ENCODE measurements at places on chromosomes 1 and 21. TPM values are rescaled to one million over a fixed set of nuclear protein-coding genes. Genes with fewer than 3 reads are reported as not detected.

DNA sequence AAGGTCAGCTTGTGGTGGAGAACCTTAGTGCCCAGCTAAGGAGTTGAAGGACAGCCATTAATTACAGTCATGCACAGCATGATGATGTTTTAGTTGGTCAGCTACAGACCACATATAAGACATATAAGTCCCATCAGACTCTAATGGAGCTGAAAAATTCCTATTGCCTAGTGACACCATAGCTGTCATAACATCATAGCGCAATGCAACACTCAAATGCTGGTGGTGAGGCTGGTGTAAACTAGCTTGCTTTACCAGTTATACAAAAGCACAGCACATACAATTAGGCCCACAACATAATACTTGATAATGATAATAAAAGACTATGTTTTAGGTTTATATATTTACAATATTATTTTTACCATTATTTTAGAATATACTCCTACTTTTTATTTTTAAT, 4.0 kb downstream of the ECHDC2 start:
- H3K4me3 ChIP-seq = no peak overlapping the region
- H3K27ac ChIP-seq = no peak overlapping the region

- H3K4me3 ChIP-seq = no peak overlapping the region
- no peak overlapping the region for H3K27ac ChIP-seq
- H3K27me3 ChIP-seq = peaks cover 38% of the 10 kb centered on the region
- peak; percentile 71 for DNase-seq
- H3K36me3 ChIP-seq = no peaks in the 10 kb centered on the region
Observed at GRCh38 chr1:17212487-17213121, 7.7 kb downstream of the PADI1 start.

DNA sequence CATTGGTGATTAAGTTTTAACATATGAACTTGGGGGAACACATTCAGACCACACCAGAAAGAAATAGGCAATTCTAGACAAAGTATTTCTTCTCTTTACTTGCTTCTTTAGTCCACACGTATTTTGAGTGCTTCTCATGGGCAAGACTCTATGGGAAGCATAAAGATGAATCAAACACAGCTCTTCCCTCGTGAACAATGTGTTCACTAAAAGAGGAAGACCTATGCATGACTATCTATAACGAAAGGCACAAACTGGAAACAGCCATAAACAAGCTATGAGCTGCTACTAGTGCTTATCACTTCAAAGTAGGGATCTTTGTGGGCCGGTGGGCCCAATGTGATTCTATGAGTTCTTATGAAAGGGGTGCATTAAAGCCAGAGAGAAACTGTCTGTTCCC, 53.0 kb upstream of the PRDX6 start:
- no peak for DNase-seq
- H3K27ac ChIP-seq = no peak overlapping the region
- peaks cover 6% of the 10 kb centered on the region for H3K4me1 ChIP-seq
- no peaks in the 10 kb centered on the region for H3K36me3 ChIP-seq
- H3K27me3 ChIP-seq = no peaks in the 10 kb centered on the region

Gene TDRD10
- total RNA-seq = not detected

- H3K27ac ChIP-seq = no peak overlapping the region
- no peak for DNase-seq
- peaks cover 1% of the 10 kb centered on the region for H3K27me3 ChIP-seq
Observed at GRCh38 chr1:205256951-205257625, 29.3 kb downstream of the TMCC2 start.

- H3K27ac ChIP-seq = no peak overlapping the region
- DNase-seq = no peak
- peak overlapping the region; percentile 73 for H3K4me3 ChIP-seq
- H3K27me3 ChIP-seq = no peaks in the 10 kb centered on the region
- peaks cover 4% of the 10 kb centered on the region for H3K36me3 ChIP-seq
Observed at GRCh38 chr1:25800703-25801377, 847 bp downstream of the SELENON start.

GRCh38 chr1:150764617-150765101, 919 bp downstream of the CTSS start:
- peaks cover 8% of the 10 kb centered on the region for H3K36me3 ChIP-seq
- H3K27ac ChIP-seq = peak overlapping the region; percentile 88
- DNase-seq = no peak
- peak overlapping the region; percentile 88 for H3K4me3 ChIP-seq
- H3K4me1 ChIP-seq = peaks cover 45% of the 10 kb centered on the region

GRCh38 chr1:55812281-55812680, 597.1 kb upstream of the USP24 start:
- DNase-seq = no peak
- no peak overlapping the region for H3K27ac ChIP-seq
- no peaks in the 10 kb centered on the region for H3K4me1 ChIP-seq
- H3K36me3 ChIP-seq = no peaks in the 10 kb centered on the region
- no peak overlapping the region for H3K4me3 ChIP-seq
- no peaks in the 10 kb centered on the region for H3K27me3 ChIP-seq

Gene TNFRSF14
- 145 TPM for total RNA-seq

Gene COPA
- 132 TPM for total RNA-seq

DNA sequence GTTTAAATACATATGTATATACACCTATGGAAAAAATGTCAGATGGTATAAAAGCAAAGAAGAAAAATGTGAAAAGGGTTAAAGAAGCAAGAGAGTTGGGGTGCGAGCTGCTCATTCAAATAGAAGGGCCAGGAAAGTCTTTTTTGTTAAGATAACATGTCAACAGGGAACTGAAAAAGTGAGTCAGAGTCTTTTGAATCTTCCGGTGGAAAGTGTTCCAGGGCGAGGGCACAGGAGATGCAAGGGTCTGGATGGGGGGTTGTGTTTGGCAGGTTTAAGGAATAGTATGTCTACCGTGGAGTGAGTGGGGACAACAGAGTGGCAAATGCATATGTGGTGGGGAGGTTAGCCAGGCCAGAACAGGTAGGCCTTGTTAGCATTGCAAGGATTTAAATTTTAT, 22.2 kb upstream of the GNG12 start:
- H3K4me3 ChIP-seq = no peak overlapping the region
- no peaks in the 10 kb centered on the region for H3K4me1 ChIP-seq
- no peaks in the 10 kb centered on the region for H3K36me3 ChIP-seq
- H3K27me3 ChIP-seq = peaks cover 8% of the 10 kb centered on the region
- DNase-seq = no peak
- H3K27ac ChIP-seq = no peak overlapping the region

Gene OPRD1
- not detected for total RNA-seq

- H3K36me3 ChIP-seq = peaks cover 38% of the 10 kb centered on the region
- no peak overlapping the region for H3K4me3 ChIP-seq
- H3K4me1 ChIP-seq = peaks cover 6% of the 10 kb centered on the region
- H3K27me3 ChIP-seq = no peaks in the 10 kb centered on the region
- no peak overlapping the region for H3K27ac ChIP-seq
- no peak for DNase-seq
Observed at GRCh38 chr21:42553435-42553834, 39.8 kb downstream of the SLC37A1 start.

DNA sequence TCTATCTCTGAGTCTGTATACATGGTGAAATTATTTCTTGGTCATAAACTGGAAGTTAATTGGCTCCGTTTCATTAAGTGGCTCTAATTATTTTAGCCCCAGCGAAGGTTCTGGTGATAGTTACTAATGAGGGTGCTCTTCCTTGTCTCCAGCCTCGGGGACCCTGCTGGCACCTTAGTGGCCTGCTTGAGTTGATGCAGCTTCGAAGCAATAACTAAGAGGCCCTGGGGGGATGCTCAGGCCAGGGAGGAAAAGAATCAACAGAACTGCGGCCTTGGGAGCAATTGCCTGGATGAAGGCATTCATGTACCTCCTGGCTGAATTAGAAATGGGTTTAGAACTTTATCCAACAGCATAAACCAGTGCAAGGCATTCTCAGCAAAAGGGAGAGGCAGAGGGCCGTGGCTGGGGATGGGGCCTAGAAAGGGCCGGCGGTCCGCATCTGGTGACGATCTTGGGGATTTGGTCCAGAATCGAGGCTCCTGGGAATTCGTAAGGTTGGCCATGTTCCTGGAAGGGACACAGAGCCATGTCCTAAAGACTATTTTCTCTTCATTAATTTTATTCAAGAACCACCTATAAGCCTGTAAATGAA, 100.0 kb upstream of the AJAP1 start:
- H3K36me3 ChIP-seq = no peaks in the 10 kb centered on the region
- H3K27ac ChIP-seq = no peak overlapping the region
- H3K27me3 ChIP-seq = peaks cover 13% of the 10 kb centered on the region
- no peak overlapping the region for H3K4me3 ChIP-seq
- no peaks in the 10 kb centered on the region for H3K4me1 ChIP-seq

GRCh38 chr1:200965111-200965805, 58.3 kb downstream of the KIF21B start:
- no peaks in the 10 kb centered on the region for H3K27me3 ChIP-seq
- no peak overlapping the region for H3K4me3 ChIP-seq
- DNase-seq = no peak

- peaks cover 12% of the 10 kb centered on the region for H3K36me3 ChIP-seq
- peak overlapping the region; percentile 90 for H3K4me3 ChIP-seq
- no peaks in the 10 kb centered on the region for H3K27me3 ChIP-seq
- H3K4me1 ChIP-seq = peaks cover 78% of the 10 kb centered on the region
- H3K27ac ChIP-seq = peak overlapping the region; percentile 99
Observed at GRCh38 chr1:26787381-26787705, 407 bp upstream of the PIGV start.

DNA sequence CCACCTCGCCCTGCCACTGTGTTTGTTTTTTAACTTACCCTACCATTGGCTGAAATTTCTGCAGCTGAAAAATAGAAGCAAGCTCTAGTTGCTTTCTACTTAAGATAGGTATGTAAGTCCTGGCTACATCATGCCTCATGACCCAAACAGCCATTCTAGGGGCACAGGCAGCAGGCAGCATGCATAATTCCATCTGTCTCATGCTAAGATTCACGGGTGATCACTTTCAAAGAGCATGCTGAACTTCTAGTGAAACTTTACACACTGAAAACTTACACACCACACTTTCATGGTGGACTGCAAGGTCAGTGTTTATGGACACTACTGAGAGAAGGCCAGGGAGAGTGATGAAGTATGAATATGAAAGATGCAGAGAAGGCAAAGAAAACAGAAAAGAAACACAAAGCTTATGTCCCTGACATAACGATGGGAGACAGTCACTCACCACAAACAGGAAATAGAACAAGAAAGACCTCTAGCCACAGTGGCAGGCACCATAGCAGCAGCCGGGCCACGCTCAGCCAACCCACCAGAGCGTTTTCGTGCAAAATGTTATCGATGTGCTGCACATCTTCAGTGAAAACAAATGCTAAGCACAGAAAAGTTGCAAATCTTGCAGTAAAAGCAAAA, 102.3 kb upstream of the TIAM1 start:
- no peaks in the 10 kb centered on the region for H3K27me3 ChIP-seq
- peaks cover 2% of the 10 kb centered on the region for H3K36me3 ChIP-seq
- H3K4me1 ChIP-seq = peaks cover 25% of the 10 kb centered on the region
- no peak overlapping the region for H3K27ac ChIP-seq

DNA sequence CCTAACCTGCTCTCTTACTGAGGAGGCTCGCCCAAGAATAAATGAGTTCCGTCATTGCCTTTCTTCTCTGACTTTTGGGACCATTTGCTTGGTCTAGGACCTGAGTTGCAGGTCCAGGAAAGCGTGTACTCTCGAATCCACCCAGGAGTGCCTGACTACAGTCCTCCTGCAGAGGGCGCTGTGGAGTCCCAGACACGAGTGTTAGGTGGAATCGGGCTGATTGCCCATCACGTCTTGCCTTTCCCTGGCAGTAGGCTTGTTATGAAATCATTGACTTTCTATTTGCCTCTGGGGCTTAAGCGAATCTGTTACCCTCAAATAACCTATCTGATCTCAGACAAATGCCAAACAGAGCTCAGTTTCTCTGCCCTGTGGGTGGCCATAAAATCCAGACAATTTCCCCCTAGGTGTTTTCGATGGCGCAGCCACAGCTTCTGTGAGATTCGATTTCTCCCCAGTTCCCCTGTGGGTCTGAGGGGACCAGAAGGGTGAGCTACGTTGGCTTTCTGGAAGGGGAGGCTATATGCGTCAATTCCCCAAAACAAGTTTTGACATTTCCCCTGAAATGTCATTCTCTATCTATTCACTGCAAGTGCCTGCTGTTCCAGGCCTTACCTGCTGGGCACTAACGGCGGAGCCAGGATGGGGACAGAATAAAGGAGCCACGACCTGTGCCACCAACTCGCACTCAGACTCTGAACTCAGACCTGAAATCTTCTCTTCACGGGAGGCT, at the start of gene IL20:
TSS of gene IL20 (plus strand) at position 685 of the 733 bp plus-strand sequence. CDS start 230 bp downstream, outside the sequence.
- H3K36me3 ChIP-seq = no peaks in the 10 kb centered on the region
- no peak within 1 kb of the TSS for H3K4me3 ChIP-seq
- H3K27ac ChIP-seq = no peak within 1 kb of the TSS
- peaks cover 16% of the 10 kb centered on the region for H3K4me1 ChIP-seq
- H3K27me3 ChIP-seq = peaks cover 10% of the 10 kb centered on the region

- H3K27me3 ChIP-seq = no peaks in the 10 kb centered on the region
- no peaks in the 10 kb centered on the region for H3K36me3 ChIP-seq
- DNase-seq = peak; percentile 54
Observed at GRCh38 chr1:111517469-111518225, 14.2 kb upstream of the ADORA3 start.

DNA sequence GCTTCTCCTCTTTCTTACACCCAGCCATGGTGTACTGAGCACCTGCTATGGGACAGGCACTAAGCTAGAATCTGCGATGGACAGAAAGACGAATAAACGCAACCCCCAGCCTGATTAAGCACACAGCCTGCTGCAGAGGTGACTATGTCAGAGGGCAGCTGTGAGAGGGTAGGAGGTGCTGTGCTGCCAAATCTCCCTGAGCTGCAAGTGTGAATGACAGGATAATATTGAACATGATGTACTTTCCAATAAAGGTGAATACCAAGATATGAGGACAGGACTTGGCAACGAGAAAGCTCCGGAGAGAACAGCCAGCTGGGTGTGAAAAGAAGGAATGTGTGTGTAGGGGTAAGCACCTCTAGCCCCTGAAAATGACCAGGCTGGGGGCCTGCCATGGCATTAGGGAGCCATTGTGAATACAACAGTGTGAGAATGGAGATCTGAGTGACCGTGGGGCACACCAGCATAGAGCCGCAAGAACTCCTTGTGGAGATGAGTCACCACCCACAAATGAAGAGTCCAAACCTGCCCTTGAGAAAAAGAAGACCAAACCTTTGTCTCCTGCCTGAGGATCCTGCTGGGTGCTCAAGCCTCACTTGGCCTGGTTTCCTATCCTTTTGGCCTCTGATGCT, 83.0 kb upstream of the ATF3 start:
- no peak overlapping the region for H3K4me3 ChIP-seq
- H3K27ac ChIP-seq = no peak overlapping the region
- H3K27me3 ChIP-seq = peaks cover 16% of the 10 kb centered on the region
- no peaks in the 10 kb centered on the region for H3K36me3 ChIP-seq

- peaks cover 20% of the 10 kb centered on the region for H3K27me3 ChIP-seq
- no peak overlapping the region for H3K4me3 ChIP-seq
- H3K4me1 ChIP-seq = peaks cover 14% of the 10 kb centered on the region
- no peak overlapping the region for H3K27ac ChIP-seq
- DNase-seq = no peak
Observed at GRCh38 chr1:166882893-166883292, 6.8 kb upstream of the TADA1 start.

DNA sequence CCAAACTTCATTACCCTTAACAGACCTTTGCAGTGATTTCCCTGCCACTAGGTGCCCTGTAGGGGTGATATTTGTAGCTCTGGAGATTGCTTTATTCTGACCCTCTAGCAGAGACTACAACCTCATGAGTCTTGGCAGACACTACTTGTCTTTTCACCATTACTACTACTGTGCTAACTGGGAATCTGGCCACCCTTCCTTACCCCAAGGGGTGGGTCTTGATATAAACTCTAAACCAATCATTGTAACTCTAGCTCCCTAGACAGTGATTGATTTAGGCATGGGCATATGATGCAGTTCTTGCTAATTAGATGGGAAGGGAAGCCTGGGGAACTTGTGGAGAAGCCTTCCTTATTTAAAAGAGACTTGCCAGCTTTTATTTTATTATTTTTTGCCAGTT, 3.9 kb downstream of the KPNA6 start:
- peaks cover 9% of the 10 kb centered on the region for H3K36me3 ChIP-seq
- no peak overlapping the region for H3K4me3 ChIP-seq
- no peak overlapping the region for H3K27ac ChIP-seq
- no peaks in the 10 kb centered on the region for H3K27me3 ChIP-seq
- no peak for DNase-seq

Data from activated CD4-positive, alpha-beta memory T cell treated with anti-CD3 and anti-CD28 coated beads for 36 hours (primary cell).